ENCODE measurements at places on chromosomes 3 and 15. TPM values are rescaled to one million over a fixed set of nuclear protein-coding genes. Genes with fewer than 3 reads are reported as not detected.
A peak's percentile ranks its signal among the peaks of the same experiment; 100 is the strongest.

GRCh38 chr15:41904541-41905005 is 10.7 kb upstream of the SPTBN5 start:
- DNase-seq: peak; percentile 74

DNA sequence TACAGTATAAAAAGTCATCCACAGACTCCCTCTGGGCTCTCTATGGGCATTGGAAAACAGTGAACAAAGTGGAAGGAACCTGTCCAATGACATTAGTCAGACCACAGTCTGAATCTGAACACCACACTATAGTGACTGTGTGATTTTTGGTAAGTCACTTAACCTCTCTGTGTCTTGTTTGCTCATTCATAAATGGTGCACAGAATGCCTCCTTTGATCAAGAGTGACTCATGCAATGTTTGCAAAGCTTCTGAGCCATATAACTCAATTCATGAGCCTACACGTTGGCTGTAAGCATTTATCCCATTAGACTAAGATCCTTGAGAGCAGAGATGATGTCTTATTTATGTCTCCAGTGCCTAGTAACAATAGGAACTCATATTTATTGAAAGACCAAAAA is 46.7 kb downstream of the SV2B start:
- no peak for DNase-seq

The NAA80 gene
- total RNA-seq: 12.2 TPM

The ARHGEF26 gene
- 1.4 TPM for total RNA-seq

The PLCH1 gene
- not detected for total RNA-seq

GRCh38 chr3:38002291-38002876 is 11.8 kb downstream of the VILL start:
- DNase-seq: no peak

- no peak for DNase-seq
Observed at GRCh38 chr15:79292011-79292410, 9.5 kb downstream of the ANKRD34C start.

The CIB2 gene
- total RNA-seq: 23.4 TPM

DNA sequence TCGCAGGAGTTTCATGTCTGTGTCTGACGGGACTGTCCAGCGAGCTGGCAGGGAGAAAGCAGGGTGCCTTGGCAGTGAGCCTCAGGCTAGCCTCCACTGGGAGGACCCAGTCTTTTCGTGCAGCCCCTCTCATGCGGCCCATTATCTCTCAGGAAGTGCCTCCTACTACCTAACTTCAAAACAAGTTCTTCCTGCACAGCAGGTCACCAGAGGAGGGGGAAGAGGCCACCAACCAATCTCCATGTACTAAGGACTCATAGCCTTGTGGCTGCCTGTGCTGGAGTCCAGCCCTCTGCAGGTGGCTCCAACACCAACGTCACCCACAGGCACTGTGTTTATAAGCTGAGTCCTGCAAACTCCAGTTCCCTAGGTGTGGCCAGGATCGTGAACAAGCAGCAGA is 4.8 kb downstream of the VIPR1 start:
- no peak for DNase-seq

The CD86 gene
- total RNA-seq: 12.9 TPM

DNA sequence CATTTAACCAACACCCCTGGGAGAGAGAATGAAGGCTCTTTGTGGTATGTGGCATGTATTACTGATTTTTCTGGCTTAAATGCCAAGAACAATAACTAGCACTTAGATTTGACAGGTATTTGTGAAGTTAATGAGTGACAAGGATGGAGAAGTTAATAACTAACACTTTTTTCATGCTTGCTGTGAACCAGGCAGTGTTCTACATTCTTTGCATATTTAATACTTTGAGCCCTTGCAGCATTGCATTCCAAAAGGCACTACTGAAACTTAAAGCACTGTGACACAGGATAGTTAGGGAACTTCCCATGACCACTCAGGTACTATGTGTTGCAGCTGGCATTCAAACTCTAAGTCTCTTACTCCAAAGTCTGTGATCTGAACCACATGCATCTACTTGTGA is 650.6 kb downstream of the ZPLD1 start:
- no peak for DNase-seq

The NMNAT3 gene
- 10.0 TPM for total RNA-seq

DNA sequence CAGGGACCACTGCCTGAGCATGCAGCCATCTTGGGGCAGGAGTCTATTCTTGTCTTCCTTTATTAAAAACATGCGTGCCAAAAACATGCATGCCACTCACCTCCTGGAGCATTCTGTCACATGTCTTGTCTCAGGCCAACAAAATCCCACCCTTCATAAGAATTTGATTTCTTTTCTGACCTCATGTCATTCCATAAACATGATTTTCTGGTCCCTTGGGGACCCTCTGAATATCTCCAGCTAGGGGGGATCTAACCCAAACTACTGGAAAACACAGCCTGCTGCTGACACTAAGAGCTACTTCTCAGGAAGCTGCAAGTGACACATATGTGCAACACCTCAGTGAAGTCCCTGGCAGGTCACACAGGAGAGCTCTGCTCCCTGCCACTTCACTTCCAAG is 26.8 kb upstream of the NOX5 start:
- no peak for DNase-seq

GRCh38 chr3:10833855-10834414 is 17.9 kb downstream of the SLC6A11 start:
- no peak for DNase-seq

The ZBTB47 gene
- 32.5 TPM for total RNA-seq

DNA sequence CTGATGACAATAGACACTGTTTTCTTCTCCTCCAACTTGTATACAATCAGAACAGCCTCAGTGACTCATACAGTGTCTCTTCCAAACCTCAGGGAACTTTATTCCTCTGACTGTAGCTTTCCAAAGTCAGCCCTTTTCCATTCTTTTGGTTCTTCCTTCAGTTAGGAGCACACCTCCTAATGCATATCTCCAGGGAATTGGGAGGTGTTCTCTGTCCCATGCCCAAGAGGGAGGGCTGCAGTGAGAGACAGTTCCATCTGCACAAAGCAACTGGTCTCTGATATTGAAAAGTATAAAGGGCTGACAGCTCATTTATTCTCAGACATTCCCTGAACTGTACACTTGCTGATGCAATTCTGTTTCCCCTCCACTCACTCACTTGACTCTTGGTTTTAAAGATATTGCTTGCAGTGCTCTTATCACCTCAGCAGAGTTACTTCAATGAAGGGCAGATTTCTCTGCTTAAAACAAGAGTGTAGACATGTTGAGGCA is 337.8 kb upstream of the TBC1D5 start:
- DNase-seq: no peak

DNA sequence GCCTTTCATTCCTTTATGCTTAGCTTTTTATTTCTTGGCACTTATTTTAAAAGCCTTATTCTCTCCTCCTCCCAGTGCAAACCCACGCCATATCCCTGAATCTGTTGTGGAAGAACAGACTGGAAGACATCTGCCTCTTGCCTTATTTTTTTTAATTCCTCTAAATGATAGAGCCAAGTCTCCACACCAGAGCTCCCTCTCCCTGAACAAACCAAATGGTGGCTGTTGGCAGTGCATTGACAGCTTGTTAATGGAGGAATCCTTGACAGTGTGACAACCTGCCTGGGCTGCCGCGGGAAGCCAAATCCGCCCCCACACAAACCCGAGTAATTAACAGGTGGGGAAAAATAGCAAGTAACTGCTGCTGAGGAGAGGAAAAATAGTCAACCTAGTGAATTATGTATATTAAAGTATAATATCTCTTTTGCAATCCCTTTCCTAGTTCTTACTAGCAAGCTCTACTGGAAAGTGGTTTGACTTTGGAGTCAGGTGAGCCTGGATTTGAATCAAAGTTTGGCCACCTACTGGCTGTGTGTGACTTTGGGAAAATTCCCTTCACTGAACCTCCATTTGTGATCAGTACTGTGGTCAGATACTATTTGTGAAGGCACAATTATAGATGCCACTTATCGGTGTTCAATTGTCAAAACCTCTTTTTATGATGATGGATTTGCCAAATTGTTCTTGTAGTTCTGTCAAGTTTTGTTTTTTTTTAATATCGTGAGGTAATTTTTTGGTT is 589.6 kb downstream of the PDCD6IP start:
- no peak for DNase-seq

- DNase-seq: peak; percentile 55
Observed at GRCh38 chr15:83653639-83654378, at the start of gene ADAMTSL3. ADAMTSL3 (plus strand) TSS chr15:83654123; CDS start chr15:83655762, 1,639 bp downstream.

DNA sequence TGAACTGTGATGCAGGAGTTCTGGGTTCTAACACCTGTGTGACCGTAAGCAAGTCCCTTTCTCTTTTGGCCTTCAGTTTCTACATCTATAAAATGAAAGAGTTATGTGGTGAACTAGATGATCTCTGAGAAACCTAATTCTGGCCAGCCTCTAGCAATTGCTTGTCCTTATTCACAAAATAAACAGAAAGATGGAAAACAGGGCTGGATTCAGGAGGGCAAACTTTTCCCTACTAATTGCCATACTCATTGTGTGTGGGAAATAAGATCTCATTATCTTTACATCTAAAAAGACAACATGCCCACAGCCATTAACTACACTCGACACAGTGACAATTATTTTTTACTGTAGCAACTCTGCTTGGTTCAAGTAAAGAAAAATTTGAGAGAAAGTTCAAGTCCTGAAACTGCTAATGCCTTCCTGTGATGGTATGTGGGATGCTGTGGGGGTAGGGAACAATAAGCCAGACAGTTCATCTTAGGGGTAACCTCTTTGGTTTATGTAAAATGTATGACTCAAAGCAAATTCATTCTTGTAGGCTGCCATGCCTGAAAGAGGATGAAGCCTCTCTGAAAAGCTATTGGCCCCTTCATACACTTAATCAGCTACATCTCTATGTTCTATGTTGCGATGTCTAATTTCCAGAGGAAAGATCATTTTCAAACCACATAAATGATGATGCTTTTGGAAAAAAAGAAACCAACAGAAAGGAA is 177.6 kb upstream of the BCL6 start:
- no peak for DNase-seq

DNA sequence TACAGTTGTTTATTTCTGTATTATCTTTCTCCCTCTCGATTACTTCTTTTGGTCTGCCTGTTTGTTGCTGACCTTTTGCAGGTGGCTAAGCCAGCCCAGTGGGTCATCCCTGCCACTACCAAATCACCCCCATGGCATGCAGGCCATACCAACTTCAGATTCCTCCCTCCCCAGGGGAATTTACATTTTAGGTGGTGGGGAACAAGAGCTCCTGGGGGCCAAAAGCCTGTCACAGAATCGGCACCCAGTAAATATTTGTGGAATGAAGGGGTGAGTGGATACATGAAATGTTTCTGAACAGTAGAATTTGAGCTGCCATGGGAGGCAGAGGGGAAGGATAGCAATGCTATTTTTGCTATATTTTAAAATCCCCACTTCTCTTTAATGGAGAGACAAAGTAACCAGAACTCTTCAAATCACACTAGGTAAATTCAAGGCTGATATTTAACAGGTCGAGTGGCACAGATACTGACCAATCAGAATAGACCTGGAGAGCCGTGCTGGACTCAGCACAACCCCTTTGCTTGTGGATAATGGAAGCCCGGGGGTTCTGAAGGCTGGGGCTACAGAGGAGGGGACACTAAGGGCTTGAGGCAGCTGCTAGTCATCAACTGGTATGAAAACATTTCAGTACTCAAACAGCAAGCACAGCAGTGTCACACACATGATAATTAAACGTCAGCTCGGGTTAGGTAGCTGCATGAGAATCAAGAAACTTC is 54.3 kb upstream of the SMAD3 start:
- no peak for DNase-seq

The TTC21A gene
- total RNA-seq: 3.1 TPM

The GPR27 gene
- not detected for total RNA-seq

GRCh38 chr3:114714237-114714636 is 420.4 kb downstream of the TIGIT start:
- no peak for DNase-seq

The CLRN1 gene
- 1.0 TPM for total RNA-seq

The ATP2B2 gene
- total RNA-seq: 0.58 TPM

The CCR8 gene
- not detected for total RNA-seq

- no peak for DNase-seq
Observed at GRCh38 chr3:128210711-128211110, 57.4 kb downstream of the EEFSEC start.

DNA sequence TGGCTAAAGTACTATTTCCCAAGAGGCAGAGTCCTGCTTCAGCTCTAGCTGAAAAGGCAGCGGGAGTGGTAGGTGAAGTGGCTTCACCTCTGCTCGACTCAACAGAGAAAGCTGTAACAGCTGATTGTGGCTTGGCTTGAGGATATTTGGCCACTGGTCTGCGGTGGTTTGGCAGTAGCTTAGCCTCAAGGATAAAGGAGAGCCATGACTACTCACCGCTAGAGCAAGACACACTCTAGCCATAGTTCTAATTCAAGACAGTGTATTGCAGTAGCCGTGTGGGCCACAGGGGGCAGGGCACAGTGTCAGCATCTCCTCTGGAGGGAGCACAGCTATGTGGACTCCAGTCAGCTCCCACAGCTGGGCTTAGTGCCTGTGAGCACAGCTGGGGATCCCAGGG is 23.5 kb downstream of the TPRG1 start:
- DNase-seq: no peak

GRCh38 chr3:161177991-161178390 is 43.1 kb upstream of the NMD3 start:
- no peak for DNase-seq

The AMT gene
- 5.6 TPM for total RNA-seq

The NEK10 gene
- total RNA-seq: 0.84 TPM

GRCh38 chr3:126300761-126301481 is 56.3 kb downstream of the KLF15 start:
- DNase-seq: peak; percentile 15

GRCh38 chr3:151301787-151302186 is 14.8 kb downstream of the GPR87 start:
- no peak for DNase-seq

The NCKIPSD gene
- total RNA-seq: 26.6 TPM

DNA sequence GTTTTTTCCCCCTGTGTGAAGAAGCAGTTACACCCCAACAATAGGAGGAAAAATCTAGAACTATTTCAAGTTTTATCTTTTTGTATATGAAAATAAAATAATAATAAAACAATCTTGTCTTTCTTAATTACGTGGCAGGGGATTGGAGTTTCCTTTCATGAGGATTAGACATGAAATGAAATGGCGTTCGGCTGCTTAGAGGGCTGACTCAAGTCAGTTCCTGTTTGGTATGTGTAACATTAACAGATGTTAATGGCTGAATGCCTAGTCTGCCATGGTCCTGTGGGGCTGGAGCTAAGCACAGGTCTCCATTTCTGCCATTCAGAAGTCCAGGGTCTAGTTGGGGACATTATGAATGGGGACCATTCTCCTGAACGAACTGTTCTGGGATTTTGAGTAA is 3.1 kb upstream of the EXOG start:
- no peak for DNase-seq

The ZFAND6 gene
- 90.4 TPM for total RNA-seq

Data from adrenal gland (tissue), 19 donors.